HEK293T (cell line): ENCODE measurements at places on chromosomes 1 and 21.
A peak's percentile ranks its signal among the peaks of the same experiment; 100 is the strongest.

- no peak for DNase-seq
These were observed 70.7 kb downstream of the VWA5B1 start for GRCh38 chr1:20361401-20361800.

GRCh38 chr1:198908995-198909394, 270.2 kb downstream of the PTPRC start:
- DNase-seq = no peak

GRCh38 chr1:36924282-36924811, 110.0 kb downstream of the GRIK3 start:
- peak; percentile 63 for DNase-seq

DNA sequence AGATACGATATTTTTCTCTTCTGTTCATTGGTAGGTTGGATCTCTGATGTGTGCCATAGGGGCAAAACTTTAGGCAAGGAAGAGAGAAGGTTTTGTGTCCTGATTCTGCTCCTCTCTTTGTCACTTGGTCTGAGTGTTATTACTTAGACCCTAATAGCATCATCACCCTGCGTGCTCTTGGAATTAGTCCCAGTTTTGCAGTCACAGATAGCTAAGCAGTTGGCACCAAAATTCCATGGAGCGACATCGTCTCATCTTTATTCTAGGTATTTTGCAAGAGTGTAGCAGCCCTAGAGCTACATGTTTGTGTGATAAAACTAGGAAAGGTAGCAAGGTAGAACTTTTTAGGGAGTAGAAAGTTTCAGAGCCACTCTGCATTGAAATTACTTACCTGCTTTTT, 23.8 kb downstream of the PIP5K1A start:
- DNase-seq = no peak

GRCh38 chr1:51299185-51299885, 31.0 kb downstream of the TTC39A start:
- no peak for DNase-seq

DNA sequence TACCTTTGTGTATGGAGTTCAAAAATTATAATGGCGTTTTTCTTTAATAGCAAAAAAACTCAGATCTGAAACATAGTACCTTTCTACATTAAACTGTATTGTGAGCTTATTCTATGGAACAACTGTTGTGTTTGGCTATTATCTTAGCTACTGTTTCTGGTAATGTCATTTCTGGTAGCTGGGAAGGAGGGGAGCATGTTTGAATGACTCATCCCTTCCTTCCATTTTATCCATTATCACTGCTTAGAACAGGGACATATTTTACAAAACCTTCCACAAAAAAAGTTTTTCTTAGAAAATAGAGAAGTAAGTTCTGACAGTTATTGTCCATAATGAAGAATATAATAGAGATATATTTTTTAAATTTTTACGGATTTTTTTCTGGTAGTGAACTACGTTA, 128.3 kb downstream of the NRDC start:
- DNase-seq = no peak

- no peak for DNase-seq
These were observed 106.7 kb upstream of the NRIP1 start for GRCh38 chr21:15171546-15171945.

- DNase-seq = no peak
These were observed 169.1 kb downstream of the ZC3H11B start for GRCh38 chr1:219443763-219444162.

- DNase-seq = no peak
These were observed at the start of gene IL10 for GRCh38 chr1:206772243-206772937. TSS of gene IL10 (minus strand) at chr1:206772494. CDS start at chr1:206772435, 59 bp downstream.

DNA sequence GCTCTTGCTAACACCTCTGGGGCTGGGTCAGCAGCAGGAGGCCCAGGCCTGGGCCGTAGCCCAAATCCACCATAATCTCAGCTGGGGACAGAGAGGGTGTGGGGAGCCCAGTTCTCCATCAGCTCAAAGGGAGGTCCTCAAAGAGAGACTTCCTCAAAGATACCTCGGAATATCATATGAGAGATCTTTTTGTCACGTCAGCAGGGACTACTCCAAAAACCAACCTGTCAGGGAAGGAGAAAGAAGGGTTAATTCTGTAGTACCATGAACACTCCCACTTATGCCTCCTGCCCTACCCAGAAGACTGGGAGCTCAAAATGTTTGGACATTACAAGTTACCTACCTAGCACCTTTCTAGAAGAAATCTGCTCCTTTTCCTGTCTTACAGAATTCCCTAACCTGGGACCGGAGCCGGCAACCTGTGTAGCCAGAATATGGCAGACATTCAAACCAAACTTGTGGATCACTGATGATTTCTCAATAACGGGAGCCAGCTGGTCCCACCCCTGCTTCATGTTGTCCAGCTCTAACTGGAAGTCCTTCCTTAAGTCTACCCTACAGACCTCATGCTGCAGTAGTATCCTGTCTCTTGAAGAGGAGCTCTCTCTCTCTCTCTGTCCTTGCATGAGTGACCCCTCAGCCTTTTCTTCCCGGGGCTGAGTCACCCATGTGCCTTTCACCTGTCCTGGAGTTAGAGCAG, 4.8 kb downstream of the RSPO1 start:
- DNase-seq = no peak

DNA sequence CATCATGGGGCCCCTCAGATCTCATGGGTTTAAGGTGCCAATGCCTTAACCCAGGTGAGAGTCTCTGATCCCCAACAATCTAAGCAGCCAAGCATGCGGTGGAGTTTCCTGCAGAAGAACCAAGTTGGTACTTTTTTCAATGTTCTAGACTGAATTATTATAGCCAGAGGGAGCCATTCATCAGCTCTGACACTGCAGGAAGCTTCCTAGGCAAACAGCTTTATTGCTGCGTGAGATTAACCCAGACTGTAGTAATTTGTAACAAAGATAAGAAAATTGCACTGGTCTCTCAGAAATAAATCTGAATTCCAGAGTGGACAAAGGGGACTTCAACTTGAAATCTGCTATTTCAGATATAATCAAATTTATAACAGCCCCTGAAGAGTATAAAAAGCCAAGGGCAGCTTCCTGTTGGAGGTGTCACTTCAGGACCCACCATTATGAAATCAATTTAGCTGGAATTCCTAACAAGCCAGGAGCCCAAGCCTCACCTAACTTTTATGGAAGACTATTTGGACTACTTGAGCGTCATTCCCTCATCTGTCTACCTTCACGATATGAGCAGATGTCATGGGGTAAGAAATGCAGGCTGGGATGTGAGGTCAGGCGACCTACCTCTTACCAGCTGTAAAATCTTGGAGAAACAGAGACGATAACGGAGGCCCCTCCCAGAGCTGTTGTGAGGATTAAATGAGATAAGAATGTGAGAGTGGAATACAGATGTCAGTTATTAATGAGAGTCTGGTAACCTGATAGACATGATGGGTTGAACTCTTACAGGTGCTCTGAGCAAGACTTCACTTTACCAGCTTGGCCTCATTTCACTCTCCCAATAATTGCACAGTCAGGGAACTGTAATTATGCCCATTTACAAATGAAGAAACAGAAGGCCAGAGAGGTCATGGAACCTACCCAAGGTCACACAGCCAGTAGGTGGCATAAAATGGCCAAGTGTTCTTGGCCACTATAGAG, 135.1 kb downstream of the RRAGC start:
- DNase-seq = peak; percentile 41

DNA sequence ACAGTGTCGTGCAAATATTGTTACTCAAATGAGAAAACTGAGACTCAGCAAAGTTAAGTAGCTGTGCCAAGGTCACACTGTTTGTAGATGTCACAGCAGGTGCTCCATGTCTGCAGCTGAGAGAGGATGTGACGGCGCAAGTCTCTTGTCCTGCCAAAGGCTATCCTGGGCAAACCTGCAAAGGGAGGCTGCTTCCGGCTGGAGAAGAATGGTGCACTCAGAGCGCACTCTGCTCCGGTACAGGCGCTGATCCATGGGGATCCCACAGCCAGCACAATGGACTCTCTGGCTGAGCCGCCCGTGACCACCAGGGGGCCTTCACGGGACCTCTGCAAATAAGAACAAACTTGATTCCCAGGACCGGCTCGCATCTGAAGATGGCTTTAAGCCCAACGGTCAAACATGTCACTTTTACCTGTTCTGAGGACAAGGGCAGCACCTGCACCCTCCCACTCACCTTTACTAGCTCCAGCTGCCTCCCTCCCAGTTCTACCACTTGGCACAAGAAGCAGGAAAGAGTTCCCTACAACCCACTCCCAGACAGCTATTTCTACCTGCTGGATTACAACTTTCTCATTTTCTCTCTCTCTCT, 21.9 kb downstream of the RD3 start:
- peak; percentile 86 for DNase-seq

DNA sequence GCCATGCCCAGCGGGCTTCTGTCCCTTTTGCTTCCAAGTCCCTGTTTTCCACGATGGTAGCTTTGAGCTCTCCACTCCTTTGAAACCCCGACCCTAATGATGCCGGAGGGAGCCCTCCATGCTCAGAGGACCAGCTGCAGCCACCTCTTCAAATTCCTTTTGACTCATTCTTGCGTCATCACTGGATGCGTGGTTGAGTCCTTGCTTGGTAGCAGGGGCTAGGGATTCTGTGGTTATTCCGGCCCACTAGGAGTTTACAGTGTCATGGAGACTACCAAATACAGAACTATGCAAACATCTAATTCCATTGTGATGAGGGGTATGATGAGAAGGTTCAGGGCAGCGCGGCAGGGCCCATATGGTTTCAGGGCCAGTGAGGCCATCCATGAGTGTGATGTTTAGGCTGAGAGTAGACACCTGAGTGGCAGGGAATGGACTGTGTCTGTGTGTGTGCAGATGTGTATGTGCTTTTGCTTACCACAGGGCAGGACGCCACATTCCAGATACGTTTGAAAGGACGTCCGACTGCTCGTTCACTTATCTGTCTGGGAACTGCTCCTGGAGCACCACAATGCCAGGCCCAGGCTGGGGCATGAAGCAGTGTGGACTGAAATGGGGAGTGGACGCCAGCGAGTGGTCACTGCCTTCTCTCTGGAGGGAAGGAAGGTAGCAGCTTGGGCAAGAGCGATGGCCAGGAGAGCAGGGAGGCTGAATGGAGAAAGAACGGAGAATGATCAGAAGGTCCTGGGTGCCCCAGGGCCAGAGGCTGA, 30.4 kb upstream of the ZBTB21 start:
- DNase-seq = no peak

DNA sequence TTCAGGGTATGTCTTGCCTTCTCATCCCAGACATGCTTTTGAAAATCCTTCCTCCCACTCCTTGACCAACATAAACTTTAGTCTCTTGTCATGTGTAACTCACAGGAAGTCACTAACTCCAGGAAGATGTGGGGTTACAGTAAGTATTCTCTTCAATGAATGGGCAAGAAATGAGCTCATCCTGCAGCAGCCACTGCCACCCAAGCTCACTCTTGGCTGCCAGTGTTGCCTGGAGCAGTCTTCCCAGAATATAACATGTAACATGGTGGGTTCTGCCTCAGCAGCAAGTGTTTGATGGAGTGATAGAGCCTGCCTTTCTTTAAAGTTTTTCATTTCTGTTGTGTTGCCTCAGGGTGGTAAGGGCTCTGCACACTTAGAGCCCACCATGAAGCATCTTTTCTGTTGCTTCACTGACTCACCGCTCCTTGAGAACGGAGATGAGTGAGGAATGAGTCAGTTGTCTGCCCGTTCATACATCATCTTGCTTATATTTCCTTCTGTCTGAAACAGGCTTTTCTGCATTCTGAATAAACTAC, 187.0 kb downstream of the TPR start:
- no peak for DNase-seq
